AG20443 (cell line): ENCODE measurements at places on chromosomes 2 and 18.
A peak's percentile ranks its signal among the peaks of the same experiment; 100 is the strongest.

DNA sequence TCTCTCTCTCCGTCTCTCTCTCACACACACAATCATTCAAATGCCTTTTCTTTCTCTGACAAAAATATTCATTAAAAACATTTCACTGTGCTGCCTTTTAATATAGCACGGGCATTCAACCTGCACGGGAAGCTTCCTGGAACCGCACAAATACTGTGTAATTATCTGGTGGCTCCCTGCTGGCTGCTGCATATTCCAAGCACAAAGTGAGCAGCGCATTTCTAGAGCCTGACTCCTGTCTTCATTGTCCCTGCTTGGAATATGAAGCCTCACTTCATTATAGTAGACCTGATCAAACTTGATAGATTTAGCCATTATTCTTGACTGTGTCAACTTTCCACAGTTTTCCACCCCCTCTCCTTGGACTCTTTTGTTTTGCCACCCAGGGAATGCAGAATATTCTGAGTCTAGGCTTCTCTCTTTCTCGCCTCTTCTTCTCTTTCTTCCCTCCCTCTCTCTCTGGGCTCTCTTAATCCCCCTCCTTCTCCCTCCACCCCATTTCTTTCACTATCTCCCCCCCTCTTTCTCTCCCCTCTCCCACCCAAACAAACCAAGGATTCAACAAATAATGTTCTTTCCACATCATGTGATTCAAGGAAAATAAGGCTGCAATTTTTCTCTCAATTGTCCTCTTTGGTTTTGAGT lies 672.1 kb upstream of the FANCL start:
- DNase-seq: no peak

GRCh38 chr18:10244341-10244740 lies 210.1 kb upstream of the APCDD1 start:
- DNase-seq: no peak

DNA sequence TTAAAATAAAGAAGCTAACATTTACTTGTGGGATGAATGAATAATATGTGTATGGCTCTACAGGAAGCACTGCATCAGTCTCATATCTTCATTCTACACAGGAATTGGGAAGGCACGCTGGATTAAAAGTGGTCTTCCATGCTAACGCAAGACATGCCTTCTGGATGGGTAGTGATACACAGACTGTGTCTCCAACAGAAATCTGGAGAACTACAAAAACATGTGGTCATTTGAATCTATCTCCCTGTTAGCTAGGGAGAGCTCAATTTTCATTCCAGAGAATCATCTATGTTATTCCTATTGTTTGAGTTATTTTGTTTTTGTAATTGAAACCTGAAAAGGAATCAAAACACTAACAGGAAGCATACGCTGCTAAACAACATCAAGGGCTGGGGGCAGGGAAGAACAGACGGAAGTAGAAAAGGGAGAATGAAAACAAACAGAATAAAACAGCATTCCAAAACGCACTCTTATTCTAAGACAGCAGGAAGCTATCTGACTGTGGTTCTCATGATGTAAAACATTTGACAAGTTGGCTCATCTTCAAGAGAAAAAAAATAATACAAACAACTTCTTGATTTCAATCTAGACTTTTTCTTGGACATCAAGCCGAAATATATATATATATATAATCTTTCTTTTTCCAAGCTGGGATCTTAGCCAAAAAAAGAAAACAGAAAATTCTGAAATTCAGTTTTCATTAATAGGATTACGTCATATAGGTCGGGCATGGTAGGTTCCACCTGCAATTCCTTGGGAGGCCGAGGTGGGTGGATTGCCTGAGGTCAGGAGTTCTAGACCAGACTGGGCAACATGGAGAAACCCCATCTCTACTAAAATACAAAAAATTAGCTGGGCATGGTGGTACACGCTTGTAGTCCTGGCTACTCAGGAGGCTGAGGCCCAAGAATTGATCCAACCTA lies 31.5 kb upstream of the ASNSD1 start:
- DNase-seq: peak; percentile 21

- DNase-seq: peak; percentile 30
Measured at GRCh38 chr2:151437630-151438029, 27.9 kb downstream of the RIF1 start.

- no peak for DNase-seq
Measured at GRCh38 chr2:96163768-96164429, 18.7 kb upstream of the DUSP2 start.
